Upper lobe of left lung (tissue), 6 donors: ENCODE measurements at places on chromosomes 13 and 19. TPM values are rescaled to one million over a fixed set of nuclear protein-coding genes. Genes with fewer than 3 reads are reported as not detected.

DNA sequence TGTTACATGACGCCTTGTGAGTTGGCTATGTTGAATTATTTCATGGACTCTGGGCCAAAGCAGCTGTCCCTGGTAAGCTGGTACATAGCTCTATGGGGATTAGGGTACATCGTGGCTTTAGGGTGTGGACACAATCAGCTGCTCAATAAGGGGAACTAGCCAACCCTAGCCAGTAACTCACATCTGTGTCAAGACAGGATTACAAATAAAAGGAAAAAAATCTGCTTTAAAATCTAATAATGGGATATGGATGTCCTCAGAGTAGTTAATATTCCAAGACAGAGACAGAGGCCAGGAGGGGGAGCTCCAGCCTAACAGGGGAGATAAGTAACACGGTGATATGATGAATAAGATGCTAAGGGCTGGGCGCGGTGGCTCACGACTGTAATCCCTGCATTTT is 21.1 kb upstream of the ZNF766 start:
- DNase-seq = no peak

GRCh38 chr19:17703824-17704463 is 15.3 kb upstream of the MAP1S start:
- DNase-seq = no peak

- peak; percentile 82 for DNase-seq
Observed at GRCh38 chr19:11033763-11034162, 55.5 kb upstream of the LDLR start.

- DNase-seq = no peak
Observed at GRCh38 chr13:31878955-31879354, 139.6 kb downstream of the RXFP2 start.

DNA sequence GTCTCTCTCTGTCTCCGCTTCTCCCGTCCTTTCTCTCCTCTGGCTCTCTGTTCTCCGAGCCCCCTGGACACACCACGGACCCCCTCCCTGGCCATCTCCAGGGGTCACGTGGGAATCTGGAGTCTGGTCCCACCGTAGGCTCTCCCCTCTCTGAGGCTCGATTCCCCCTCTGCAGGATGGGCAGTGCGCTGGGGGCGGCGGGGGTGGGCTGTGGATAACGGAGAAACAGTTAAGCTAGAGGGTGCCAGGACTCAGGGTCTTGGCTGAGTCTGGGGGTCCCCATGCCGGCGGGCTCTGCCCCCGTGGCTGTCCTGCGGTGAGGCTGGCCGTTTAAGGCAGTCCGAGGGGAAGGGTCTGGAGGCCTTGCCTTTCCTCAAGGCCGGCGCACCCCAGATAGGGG is 462 bp upstream of the MEIS3 start:
- DNase-seq = no peak

DNA sequence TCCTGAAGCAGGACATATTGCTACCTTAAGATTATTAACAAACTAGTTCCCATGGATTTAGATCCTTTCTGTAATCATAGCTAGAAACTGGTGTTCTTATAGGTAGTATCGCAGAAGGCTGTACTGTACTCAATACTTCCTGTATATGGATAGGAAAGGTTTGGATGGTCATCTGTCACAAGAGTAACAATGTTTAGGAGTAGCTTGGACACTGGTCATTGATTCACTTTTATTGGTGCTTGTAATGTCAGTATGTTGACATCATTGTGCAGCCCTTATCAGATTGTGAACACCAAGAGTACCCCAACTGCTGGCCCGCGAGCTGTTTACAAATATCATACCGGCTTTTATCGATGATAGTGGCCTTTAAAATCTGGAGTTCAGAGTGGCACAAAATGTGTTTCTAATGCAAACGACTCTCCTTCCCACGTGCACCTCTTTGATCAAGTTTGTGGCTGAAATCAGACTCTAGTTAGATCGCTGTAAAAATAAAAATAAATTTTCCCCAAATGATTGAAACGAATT is 605 bp upstream of the CDK8 start:
- no peak for DNase-seq

- no peak for DNase-seq
Observed at GRCh38 chr19:33320636-33321035, 18.3 kb upstream of the CEBPA start.

DNA sequence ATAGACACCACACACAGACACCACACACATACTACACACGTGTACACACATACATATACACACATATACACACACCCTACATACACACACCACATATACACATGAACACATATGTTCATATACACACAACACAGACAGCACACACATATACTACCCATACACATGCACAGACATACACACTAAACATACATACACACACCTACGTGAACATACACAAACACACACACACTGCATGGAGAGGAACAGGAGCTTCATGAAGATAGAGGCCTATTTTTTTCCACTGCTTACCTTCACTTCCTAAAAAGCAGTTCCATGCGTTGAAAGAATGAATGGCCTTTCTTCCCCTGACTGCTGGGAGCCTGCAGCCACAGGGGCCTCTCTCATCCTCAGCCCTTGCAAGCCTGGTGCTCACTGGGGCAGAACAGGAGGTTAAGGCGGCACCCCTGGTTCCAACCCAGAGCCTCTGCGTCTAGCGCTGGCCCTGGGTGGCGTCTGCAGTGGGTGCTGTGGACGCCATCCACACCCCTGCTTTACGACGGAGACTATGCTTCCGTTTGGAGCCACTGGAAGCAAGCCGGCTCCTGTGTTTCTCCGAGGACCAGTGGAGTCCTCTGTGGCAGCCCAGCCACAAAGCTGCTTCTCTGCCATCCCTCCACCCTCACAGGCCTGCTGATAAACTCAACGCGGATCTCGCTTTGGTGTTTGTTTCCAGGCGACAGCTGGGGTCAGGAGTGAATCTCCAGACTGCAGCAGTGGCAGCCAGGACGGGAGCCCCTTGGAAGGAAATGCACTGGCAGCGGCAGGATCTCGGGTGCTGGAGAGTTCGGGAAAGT is 1.9 kb upstream of the RASA3 start:
- no peak for DNase-seq

GRCh38 chr19:14418856-14419105 is 360 bp downstream of the DDX39A start:
- peak; percentile 82 for DNase-seq

DNA sequence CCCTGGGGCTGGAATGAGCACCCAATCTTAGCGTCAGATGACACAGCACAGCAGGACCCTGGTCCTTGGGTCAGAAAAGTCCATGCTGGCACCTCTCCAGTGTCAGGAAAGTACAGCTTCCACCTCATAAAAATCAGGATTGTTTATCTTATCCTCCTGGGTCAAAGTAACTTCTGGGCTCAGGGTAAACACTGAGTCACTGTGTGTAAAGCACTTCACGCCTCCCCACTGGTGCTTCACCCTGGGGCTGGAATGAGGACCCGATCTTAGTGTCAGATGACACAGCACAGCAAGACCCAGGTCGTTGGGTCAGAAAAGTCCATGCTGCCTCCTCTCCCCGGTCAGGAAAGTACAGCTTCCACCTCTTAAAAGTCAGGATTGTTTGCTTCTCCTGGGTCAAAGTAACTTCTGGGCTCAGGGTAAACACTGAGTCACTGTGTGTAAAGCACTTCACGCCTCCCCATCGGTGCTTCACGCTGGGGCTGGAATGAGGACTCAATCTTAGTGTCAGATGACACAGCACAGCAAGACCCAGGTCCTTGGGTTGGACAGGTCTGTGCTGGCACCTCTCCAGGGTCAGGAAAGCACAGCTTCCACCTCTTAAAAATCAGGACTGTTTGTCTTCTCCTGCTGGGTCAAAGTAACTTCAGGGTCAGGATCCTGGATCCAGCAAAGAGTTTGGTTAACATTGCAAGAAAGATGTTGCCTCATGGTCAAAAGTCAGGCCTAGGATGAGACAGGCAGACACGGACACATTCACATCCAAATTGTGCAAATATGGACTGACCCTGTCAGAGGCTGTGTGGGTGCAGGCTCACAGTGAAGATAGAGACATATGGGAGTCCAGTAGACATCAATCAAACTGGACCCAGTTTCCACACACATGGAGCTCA is 39.2 kb upstream of the CYP2A7 start:
- DNase-seq = peak; percentile 91

DNA sequence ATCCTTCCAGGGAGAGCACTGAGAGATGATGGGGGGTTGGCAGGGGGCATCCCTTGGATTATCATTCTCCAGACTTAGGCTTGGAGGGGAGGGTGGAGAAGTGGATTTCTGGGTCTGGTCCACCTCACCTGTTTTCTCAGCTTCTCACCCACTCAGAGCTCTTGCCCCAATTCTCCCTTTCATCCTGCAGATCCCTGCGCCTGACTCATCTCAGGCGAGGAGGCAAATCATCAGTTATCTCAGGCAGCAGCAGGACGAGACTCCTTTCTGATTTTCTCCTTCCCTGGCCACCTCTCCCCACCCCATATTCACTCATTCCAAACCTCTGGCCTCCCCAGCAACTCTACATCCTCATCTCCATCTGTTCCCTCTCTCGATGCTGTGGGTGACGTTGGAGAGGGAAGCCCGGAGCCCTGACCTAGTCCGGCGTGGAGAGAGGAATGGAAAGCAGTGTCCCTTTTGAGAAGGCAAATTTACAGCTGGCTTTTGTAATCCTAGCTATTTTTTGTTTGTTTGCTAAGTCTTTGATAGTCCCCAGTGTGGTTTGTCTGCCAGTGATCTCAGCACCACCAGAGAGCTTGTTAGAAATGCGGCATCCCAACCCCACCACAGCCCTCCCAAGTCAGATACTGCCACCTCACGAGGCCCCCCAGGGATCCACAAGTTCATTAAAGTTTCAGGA is 24.0 kb upstream of the TPT1 start:
- no peak for DNase-seq

GRCh38 chr13:31096654-31097302 is 64.9 kb downstream of the HSPH1 start:
- peak; percentile 66 for DNase-seq

DNA sequence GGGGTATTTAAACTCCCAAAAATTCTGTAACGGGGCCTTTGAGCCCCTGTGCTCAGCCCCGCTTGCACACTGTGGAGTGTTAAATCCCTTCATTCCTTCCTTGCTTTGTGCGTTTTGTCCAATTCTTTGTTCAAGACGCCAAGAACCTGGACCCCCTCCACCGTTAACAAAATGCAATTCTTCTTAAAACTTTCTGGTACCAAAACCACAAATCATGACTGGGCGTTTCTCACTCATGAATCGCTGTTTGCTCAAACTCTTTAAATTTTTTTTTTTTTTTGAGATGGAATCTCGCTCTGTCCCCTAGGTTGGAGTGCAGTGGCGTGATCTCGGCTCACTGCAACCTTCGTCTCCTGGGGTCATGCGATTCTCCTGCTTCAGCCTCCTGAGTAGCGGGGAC is 881 bp downstream of the ZNF20 start:
- no peak for DNase-seq

GRCh38 chr13:47109028-47109427 is 212.2 kb upstream of the HTR2A start:
- DNase-seq = no peak

GRCh38 chr13:49791315-49791710 is 1.2 kb downstream of the KPNA3 start:
- no peak for DNase-seq

GRCh38 chr13:87524775-87525174 is 146.4 kb upstream of the SLITRK5 start:
- no peak for DNase-seq

DNA sequence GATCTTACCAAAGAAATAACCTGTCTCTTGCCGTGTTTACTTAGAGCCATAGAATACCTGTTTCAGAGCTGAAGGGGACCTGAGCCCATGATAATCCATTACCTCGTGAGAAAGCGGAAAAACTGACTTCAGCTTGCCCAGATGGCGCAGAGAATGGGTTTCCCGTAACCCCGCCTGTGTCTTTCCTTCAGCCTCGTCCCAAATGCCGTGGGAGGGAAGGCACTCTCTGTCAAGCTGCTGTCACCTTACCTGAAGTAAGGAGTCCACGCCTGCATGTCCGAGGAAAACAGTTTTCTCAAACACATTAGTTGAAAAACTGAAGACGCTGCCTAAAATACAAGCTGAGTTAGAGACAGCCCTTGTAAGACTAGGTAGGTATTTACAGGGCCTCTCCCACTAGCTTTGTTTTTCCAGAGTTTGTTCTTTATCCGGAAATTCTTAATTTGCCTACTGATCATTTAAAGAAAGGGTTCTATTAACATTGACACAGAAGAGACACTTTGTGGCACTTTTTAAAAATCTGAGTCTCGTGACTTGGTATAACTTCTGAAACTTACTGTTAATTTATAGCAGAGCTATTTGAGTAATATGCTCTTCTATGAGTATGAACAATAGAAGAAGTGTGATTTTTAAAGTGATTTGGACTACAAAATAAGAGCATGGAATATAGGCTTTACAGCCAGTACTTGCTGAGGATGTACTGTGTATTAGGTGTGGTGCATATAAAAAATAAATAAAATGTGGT is 1.3 kb upstream of the INTS6 start:
- DNase-seq = no peak

- DNase-seq = no peak
Observed at GRCh38 chr19:5832061-5832460, 7.4 kb downstream of the FUT6 start.

DNA sequence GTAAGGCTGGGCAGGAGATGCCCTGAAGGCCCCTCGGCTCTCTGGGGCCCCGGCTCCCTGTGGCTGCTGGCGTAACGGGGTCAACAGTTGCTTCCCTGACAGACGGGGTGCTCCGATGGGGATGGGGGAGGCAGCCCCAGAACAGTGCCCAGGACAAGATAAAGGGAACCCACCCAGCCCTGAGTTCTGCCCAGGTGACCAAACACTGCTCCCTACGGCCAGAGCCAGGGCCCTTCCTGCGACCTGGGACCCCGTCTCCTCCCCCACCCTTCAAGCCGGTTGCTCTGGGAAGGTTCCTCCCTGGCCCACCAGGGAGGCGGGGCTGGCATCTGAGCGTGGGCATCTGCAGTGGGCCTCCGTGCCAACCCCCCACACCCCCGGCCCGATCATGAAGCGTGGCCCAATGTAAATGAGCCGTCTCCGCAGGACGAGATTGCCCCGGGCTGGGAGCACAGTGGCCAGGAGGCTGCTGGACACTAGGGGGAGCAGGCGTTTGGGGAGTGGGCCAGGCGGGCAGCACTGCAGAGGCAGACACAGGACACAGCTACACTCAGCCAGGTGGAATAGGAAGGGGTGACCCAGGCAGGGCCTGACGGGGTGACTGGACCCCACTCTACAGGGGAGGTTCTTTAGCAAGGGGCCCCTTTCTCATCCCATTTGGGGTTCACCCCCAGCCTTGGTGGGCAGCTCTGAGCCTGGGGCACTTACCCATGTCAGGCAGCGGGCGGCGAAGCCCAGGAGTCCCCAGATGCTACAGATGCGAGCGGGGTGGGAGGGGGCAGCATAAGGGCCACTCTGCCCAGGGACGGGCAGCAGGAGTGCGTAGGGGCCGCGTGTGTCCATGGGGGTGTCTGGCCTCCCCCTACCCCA is 1.2 kb upstream of the NKPD1 start:
- peak; percentile 55 for DNase-seq

GTF2F1 gene
- 76.6 TPM for total RNA-seq

ZNF763 gene
- 8.4 TPM for total RNA-seq

B3GNT8 gene
- total RNA-seq = 11.0 TPM

CEACAM7 gene
- not detected for total RNA-seq

ZNF101 gene
- 13.9 TPM for total RNA-seq

URAD gene
- not detected for total RNA-seq

GFY gene
- total RNA-seq = not detected

ELSPBP1 gene
- not detected for total RNA-seq

PBX4 gene
- 30.4 TPM for total RNA-seq

KISS1R gene
- not detected for total RNA-seq
